ENCODE measurements at places on chromosomes 6 and 20.

DNA sequence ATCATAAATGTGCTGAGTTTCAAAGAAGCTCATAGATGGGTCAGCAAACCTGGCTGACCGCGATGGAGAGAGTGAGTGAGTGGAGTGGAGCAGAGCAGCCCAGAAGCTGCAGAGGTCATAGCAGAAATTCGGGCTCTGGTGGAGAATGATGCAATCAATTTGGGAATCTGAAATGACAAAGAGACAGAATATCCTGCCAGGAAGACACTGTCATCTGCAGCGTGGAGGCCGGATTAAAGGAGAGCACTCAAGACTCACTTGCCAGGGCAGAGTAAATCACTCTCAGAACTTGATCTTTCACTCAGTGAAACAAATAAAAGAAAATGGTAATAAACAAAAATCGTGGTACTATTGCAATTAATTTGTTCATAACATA lies 109.6 kb upstream of the RREB1 start:
- no peak overlapping the region for H3K27ac ChIP-seq
- H3K4me3 ChIP-seq: no peak overlapping the region
- no peaks in the 10 kb centered on the region for H3K36me3 ChIP-seq
- H3K4me1 ChIP-seq: no peaks in the 10 kb centered on the region

DNA sequence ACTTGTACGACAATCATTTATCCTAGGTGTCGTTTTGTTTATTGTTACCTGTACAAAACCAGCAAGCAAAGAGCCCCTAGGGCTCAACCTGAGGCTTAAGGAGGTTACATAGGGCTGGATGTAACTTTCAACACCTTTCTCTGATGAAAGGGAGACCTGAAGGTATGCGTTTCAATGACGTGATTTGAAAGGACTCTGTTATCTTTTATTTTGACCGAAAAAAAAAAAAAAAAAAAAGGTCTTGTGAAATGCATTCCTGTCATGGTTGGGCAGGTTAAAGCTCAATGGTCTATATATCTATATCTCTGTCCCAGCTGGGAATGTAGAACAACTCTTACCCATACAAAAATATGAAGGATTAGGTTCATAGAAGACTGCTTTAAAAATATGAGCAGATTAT lies 78.7 kb upstream of the SASH1 start:
- H3K27me3 ChIP-seq: peaks cover 27% of the 10 kb centered on the region
- no peaks in the 10 kb centered on the region for H3K36me3 ChIP-seq

- no peak for DNase-seq
- H3K4me1 ChIP-seq: peaks cover 58% of the 10 kb centered on the region
- H3K4me3 ChIP-seq: peak overlapping the region; percentile 41
- H3K27me3 ChIP-seq: no peaks in the 10 kb centered on the region
- H3K36me3 ChIP-seq: no peaks in the 10 kb centered on the region
- peak overlapping the region; percentile 1 for H3K27ac ChIP-seq
Observed at GRCh38 chr6:149331043-149331807, 13.7 kb downstream of the TAB2 start.

DNA sequence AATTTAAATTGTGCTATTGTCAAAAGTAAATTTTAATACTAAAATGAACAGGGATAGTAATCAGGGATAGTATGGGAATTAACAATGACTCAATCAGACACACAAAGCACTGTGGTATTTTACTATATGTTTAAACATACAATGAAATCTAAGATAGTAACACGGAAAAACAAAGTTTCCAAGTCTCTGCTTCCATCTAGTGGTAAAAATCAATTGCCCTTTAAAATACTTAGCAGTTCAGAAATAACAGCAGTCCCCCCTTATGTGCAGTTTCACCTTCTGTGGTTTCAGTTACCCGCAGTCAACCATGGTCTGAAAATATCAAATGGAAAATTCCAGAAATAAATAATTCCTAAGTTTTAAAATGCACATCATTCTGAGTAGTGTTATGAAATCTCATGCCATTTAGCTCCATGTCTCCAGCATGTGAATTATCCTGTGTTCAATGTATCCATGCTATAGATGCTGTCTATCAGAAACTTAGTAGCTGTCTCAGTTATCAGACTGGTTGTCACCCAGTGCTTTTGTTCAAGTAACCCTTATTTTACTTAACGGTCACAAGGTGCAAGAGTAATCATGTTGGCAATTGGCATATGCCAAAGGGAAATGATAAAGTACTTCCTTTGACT lies 58.5 kb downstream of the AHI1 start:
- H3K27me3 ChIP-seq: no peaks in the 10 kb centered on the region
- H3K27ac ChIP-seq: peak overlapping the region; percentile 30
- no peak for DNase-seq
- H3K4me3 ChIP-seq: no peak overlapping the region
- peaks cover 5% of the 10 kb centered on the region for H3K36me3 ChIP-seq

DNA sequence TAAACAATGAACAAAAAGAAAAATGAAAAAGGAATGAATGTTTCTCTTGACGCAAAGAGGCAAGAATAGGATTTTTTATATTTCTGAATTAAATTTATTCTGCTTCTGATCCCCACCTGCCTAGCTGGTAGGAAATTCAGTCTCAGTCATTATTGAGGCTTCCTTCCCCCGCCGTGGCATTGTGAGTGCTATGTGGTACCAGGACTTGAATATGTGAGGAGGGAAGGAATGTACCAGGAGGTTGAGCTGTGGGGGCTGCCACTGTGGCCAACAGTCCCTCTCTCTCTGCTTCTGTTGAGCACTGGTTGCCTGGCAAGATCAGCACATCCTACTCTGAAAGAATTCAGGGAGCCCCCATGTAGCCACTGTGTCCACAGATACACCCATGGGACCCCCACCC lies 368.1 kb upstream of the JARID2 start:
- DNase-seq: no peak
- H3K36me3 ChIP-seq: peaks cover 8% of the 10 kb centered on the region
- H3K4me1 ChIP-seq: peaks cover 18% of the 10 kb centered on the region
- peak overlapping the region; percentile 70 for H3K27ac ChIP-seq
- H3K4me3 ChIP-seq: no peak overlapping the region
- H3K27me3 ChIP-seq: no peaks in the 10 kb centered on the region

- H3K4me1 ChIP-seq: peaks cover 18% of the 10 kb centered on the region
- H3K27ac ChIP-seq: no peak overlapping the region
- H3K36me3 ChIP-seq: peaks cover 15% of the 10 kb centered on the region
- H3K4me3 ChIP-seq: no peak overlapping the region
- H3K27me3 ChIP-seq: peaks cover 18% of the 10 kb centered on the region
- DNase-seq: no peak
Observed at GRCh38 chr6:157239671-157240058, 83.7 kb downstream of the TMEM242 start.

DNA sequence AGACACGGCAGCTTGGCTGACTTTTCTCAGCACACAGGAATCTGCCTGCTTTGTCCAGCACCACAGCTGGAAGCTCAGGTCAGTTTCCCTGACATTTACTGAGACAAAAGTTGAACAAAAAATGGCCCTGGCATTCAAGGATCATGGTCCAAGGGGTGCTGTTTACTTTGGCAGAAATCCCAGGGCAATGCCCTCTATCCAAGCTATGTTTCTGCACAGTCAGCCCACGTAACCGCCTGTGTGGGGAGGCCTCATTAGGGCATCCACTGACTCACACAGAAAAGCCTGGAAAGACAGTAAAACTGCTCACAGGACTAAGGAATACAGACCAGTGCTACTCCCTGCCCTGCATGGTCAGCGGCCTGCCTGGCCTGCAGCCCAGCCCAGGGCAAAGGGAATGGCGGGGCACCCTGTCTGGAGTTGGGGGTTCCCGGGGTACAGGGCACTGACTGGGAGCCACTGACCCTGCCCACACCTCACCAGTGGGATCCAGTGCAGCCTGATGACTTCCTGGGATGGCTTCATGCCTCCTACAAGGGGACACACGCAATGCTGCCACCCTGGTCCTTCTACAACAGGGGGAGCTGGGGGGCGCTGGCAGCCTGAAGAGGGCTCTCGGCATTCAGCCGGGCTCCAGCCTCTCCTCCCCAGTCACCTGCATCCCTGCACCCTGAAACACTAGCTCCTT lies 77.1 kb downstream of the NINL start:
- no peaks in the 10 kb centered on the region for H3K4me1 ChIP-seq
- no peaks in the 10 kb centered on the region for H3K27me3 ChIP-seq
- H3K27ac ChIP-seq: no peak overlapping the region
- no peaks in the 10 kb centered on the region for H3K36me3 ChIP-seq

- H3K4me1 ChIP-seq: no peaks in the 10 kb centered on the region
- H3K27me3 ChIP-seq: no peaks in the 10 kb centered on the region
- no peak overlapping the region for H3K4me3 ChIP-seq
- H3K27ac ChIP-seq: no peak overlapping the region
Observed at GRCh38 chr20:39563349-39563748, 601.2 kb downstream of the DHX35 start.

GRCh38 chr6:8707956-8708772 lies 272.8 kb upstream of the SLC35B3 start:
- H3K4me1 ChIP-seq: no peaks in the 10 kb centered on the region
- H3K27ac ChIP-seq: no peak overlapping the region
- H3K36me3 ChIP-seq: no peaks in the 10 kb centered on the region
- no peak for DNase-seq
- no peaks in the 10 kb centered on the region for H3K27me3 ChIP-seq

GRCh38 chr6:77926198-77926751 lies 273.4 kb downstream of the MEI4 start:
- no peaks in the 10 kb centered on the region for H3K36me3 ChIP-seq
- no peak for DNase-seq
- H3K27me3 ChIP-seq: no peaks in the 10 kb centered on the region
- no peaks in the 10 kb centered on the region for H3K4me1 ChIP-seq
- H3K27ac ChIP-seq: no peak overlapping the region
- H3K4me3 ChIP-seq: no peak overlapping the region

GRCh38 chr6:44228836-44229235 lies 5.4 kb downstream of the SLC29A1 start:
- no peak for DNase-seq
- H3K4me1 ChIP-seq: peaks cover 8% of the 10 kb centered on the region
- H3K27me3 ChIP-seq: no peaks in the 10 kb centered on the region
- no peak overlapping the region for H3K27ac ChIP-seq

GRCh38 chr6:129701721-129702455 lies 8.1 kb downstream of the ARHGAP18 start:
- peaks cover 22% of the 10 kb centered on the region for H3K4me1 ChIP-seq
- H3K36me3 ChIP-seq: peaks cover 4% of the 10 kb centered on the region
- H3K27me3 ChIP-seq: no peaks in the 10 kb centered on the region
- H3K27ac ChIP-seq: no peak overlapping the region
- H3K4me3 ChIP-seq: no peak overlapping the region

DNA sequence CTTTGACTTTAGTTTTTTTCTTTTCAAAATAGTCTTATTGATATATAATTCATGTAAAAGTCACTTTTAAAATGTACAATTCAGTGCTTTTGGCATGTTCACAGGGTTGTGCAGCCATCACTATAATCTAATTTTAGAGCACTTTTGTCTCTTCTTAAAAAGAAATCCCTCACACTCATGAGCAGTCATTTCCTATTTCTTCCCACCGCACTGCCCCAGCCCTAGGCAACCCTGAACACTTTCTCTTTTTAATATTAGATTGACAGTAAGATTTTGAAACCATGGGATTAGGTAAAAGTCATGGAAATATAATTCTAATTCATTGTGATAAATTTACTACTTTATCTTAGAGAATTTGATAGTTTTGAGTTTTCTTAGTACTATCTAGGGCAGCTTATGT lies 309.4 kb downstream of the UTRN start:
- peaks cover 16% of the 10 kb centered on the region for H3K36me3 ChIP-seq
- H3K27ac ChIP-seq: peak overlapping the region; percentile 25
- H3K4me3 ChIP-seq: no peak overlapping the region
- no peak for DNase-seq
- H3K4me1 ChIP-seq: peaks cover 15% of the 10 kb centered on the region

GRCh38 chr20:9981829-9982228 lies 53.0 kb upstream of the ANKEF1 start:
- H3K36me3 ChIP-seq: no peaks in the 10 kb centered on the region
- H3K27ac ChIP-seq: no peak overlapping the region
- no peak for DNase-seq
- no peaks in the 10 kb centered on the region for H3K4me1 ChIP-seq
- no peaks in the 10 kb centered on the region for H3K27me3 ChIP-seq

- H3K36me3 ChIP-seq: no peaks in the 10 kb centered on the region
- DNase-seq: no peak
- no peaks in the 10 kb centered on the region for H3K4me1 ChIP-seq
- H3K4me3 ChIP-seq: no peak overlapping the region
- H3K27ac ChIP-seq: no peak overlapping the region
- peaks cover 23% of the 10 kb centered on the region for H3K27me3 ChIP-seq
Observed at GRCh38 chr20:10253780-10254179, 35.1 kb downstream of the SNAP25 start.

GRCh38 chr6:150517175-150517574 lies 82.5 kb upstream of the PLEKHG1 start:
- no peaks in the 10 kb centered on the region for H3K4me1 ChIP-seq
- H3K36me3 ChIP-seq: peaks cover 3% of the 10 kb centered on the region
- H3K27me3 ChIP-seq: no peaks in the 10 kb centered on the region
- DNase-seq: no peak

GRCh38 chr6:73534628-73535027 lies 13.8 kb upstream of the EEF1A1 start:
- H3K36me3 ChIP-seq: no peaks in the 10 kb centered on the region
- DNase-seq: no peak
- H3K27ac ChIP-seq: no peak overlapping the region
- H3K4me1 ChIP-seq: no peaks in the 10 kb centered on the region
- H3K27me3 ChIP-seq: no peaks in the 10 kb centered on the region

DNA sequence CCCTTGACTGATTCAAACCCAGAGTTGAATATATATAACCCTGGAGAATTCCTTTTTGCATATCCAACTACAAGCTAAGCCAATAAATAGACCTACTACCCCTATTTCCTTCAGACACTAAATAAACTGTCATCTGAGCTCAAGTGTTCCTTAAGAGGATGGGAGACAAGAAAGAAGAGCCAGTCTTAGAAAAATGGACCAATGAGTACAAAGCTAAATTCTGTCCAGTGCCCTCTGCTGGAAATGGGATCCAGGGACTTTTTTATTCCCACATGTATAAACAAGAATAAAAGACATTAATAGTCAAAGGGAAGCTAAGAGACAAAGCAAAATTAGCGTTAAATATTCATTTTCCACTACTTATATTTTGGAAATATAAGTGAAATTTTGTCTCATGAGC lies 4.8 kb downstream of the PPP1R10 start:
- peaks cover 68% of the 10 kb centered on the region for H3K36me3 ChIP-seq
- no peak for DNase-seq
- H3K4me3 ChIP-seq: no peak overlapping the region
- H3K27me3 ChIP-seq: no peaks in the 10 kb centered on the region
- peaks cover 58% of the 10 kb centered on the region for H3K4me1 ChIP-seq

GRCh38 chr20:6468423-6469116 lies 298.9 kb upstream of the BMP2 start:
- DNase-seq: no peak
- no peak overlapping the region for H3K27ac ChIP-seq
- no peaks in the 10 kb centered on the region for H3K4me1 ChIP-seq
- H3K4me3 ChIP-seq: no peak overlapping the region
- peaks cover 4% of the 10 kb centered on the region for H3K36me3 ChIP-seq

- H3K4me3 ChIP-seq: no peak overlapping the region
- peaks cover 67% of the 10 kb centered on the region for H3K36me3 ChIP-seq
- peaks cover 18% of the 10 kb centered on the region for H3K4me1 ChIP-seq
- no peaks in the 10 kb centered on the region for H3K27me3 ChIP-seq
Observed at GRCh38 chr6:36615018-36615761, 21.0 kb downstream of the SRSF3 start.

DNA sequence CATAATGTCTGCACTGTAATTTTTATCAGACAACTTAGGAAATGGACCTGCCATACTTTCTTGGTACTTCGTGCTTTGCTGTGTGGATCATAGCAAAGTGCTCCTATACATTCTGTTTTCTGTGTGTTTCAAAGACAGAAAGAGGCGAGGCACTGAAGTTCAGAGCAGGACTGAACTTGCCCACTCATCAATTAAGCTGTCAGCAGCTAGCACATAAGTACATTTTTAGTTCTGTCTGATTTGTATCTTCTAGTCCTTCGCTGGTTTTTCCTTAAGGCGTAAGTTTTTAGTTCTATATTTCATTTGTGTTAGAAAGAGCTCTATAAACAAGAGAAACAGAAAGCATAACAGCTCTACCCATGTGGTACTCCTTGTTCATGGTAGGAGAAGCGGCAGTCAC lies 42.1 kb downstream of the MAP3K4 start:
- peaks cover 15% of the 10 kb centered on the region for H3K36me3 ChIP-seq
- DNase-seq: no peak
- H3K4me1 ChIP-seq: peaks cover 47% of the 10 kb centered on the region
- H3K4me3 ChIP-seq: no peak overlapping the region
